D341Med (cell line): ENCODE measurements at places on chromosomes 4 and X.
A peak's percentile ranks its signal among the peaks of the same experiment; 100 is the strongest.

DNA sequence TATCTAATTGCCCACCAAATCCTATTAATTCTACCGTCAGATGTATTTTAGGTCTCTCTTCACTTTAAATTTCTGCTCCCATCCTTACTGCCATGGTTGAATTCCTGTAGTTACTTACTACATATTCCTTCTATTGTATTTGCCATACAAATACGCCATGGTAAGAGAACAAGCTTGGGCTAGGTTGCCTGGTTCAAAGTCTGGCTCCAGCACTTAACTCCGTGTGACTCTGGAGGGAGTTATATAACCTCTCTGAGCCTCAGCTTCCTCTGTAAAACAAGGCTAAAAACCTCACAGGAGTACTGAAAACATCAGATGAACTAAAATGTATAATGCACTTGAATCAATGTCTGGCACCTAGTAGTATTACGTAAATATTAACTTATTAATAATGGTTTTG, 260.3 kb upstream of the RPS6KA3 start:
- DNase-seq: no peak

DNA sequence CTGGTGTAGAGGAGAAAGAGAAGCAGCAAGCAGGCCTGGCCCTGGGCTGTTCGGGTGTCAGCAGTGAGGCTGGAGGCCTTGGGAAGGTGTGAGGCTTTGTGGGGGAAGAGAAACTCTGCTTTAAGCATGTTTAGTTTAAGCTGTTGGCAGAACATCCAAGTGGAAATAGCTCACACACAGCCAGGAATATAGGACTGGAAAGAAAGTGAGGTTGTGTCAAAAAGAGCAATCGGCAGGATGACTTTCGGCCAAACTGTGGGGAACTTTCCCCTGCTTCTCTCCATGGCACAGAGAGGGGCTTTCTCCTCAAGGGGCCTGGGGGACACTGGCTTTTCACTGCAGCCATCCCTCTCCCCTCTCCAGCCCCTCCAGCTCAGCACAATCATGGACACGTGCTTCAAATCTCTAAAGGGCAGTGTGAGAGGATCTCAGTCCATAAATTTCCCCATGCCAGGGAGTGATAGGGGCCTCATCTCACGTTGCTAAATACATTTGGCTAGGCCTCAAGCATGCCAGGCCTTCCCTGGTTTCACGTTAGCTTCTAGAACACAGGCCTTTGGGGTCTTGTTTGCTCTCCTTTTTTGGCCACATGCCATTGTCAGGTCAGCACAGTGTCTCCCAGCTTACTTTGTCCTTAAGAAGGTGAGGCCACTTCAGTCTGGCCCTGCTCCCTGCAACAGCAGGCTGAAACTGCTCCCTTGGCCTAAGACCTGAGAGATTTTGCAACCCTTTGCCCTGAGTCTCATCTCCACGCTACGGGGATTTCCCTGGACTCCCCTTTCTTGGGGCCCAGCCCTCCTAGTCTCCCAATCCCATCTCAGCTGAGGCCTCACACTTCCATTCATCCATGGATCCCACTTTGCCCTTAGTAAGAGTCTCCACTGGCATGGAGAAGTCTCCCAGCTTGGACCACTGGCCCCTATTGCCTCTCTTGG, 8.3 kb upstream of the CITED1 start:
- DNase-seq: no peak

- no peak for DNase-seq
These were observed 19.2 kb upstream of the ADRA2C start for GRCh38 chr4:3746701-3747580.

- no peak for DNase-seq
These were observed 1293.4 kb downstream of the ARAP2 start for GRCh38 chr4:34950926-34951325.

GRCh38 chr4:18847249-18847890, 825.8 kb upstream of the LCORL start:
- DNase-seq: no peak

DNA sequence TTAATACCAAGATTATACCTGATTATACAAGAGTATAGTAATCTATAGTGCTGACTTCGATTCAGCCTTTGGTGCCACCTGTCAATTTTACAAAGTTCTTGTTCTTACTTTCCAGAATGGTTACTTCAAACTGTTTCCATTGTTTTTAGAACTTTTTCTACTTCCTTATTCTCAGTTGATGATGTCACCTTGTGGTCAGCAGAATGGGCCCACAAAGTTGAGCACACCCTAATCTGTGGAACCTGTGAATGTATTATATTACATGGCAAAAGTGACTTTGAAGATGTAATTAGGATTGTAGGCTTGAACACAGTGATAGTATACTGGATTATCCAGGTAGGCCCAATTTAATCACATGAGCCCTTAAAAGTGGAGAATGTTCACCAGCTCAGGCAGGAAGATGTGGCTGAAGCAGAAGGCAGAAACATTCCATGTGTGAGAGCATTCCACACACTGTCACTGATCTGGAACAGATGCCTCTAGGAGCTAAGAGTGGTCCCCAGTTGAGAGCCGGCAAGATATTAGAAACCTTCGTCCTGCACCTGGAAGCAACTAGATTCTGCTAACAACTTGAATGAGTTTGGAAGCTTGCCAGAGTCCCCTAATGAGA, 6.3 kb upstream of the SGMS2 start:
- no peak for DNase-seq

DNA sequence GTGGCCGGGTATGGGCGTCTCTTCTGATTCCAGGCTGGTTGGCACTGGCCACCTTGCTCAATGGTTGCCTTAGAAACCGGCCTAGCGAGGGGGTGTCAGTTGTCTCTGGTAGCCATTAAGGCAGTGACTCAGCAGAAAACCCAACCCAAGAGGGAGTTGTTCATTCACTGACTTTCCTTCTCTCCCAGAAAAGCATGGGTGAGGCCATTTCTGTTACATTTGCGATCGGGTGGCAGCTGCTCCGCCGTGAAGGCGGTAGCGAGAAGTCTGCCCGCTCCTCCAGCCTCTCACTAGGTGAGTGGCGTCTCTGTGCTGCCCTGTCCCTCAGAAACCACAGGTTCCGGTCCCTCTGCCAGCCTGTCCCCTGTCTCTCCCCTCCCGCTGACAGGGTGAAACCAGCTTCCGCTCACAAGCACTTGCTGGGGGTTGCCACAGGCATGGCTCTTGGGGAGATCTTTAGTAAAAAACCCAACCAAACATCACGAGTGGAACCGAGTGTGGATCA, 17.4 kb downstream of the IRAK1 start:
- no peak for DNase-seq

- no peak for DNase-seq
These were observed 52.8 kb downstream of the PRDM5 start for GRCh38 chr4:120869613-120870278.

DNA sequence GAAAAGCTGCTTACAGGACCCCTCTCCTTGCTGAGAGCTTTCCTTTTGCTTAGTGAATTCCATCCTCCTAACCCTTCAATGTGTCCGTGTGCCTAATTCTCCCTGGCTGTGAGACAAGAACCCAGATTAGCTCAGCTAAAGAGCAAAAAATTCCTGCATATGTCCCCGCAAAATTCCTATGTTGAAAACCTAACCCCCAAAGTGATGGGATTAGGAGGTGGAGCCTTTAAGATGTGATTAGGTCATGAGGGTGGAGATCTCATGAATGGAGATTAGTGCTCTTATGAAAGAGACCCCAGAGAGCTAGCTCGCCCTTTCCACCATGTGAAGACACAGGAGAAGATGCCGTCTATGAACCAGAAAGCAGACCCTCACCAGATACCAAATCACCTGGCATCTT, 503.0 kb upstream of the DIAPH2 start:
- no peak for DNase-seq

DNA sequence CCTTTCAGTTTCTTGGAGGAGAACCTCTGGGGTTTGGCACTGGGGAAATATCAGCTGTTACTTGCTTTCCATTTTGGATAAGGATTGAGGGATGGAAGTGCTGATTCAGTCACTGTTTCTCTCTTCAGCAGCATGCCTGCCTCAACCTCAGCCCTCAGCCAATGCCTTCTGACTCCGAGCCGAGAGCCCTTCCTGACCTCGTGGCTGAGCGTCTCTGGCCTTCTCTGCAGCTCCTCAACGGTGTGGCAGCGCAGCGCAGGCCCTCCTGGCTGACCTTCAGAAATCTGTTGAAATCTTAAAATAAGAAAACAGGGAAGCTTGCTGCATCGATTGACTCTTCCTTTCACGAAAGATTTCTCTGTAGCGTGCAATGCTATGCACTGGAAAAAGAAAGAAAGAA, 434.3 kb upstream of the FAT1 start:
- DNase-seq: no peak

- no peak for DNase-seq
These were observed 88.9 kb upstream of the RPL34 start for GRCh38 chr4:108531461-108531860.

DNA sequence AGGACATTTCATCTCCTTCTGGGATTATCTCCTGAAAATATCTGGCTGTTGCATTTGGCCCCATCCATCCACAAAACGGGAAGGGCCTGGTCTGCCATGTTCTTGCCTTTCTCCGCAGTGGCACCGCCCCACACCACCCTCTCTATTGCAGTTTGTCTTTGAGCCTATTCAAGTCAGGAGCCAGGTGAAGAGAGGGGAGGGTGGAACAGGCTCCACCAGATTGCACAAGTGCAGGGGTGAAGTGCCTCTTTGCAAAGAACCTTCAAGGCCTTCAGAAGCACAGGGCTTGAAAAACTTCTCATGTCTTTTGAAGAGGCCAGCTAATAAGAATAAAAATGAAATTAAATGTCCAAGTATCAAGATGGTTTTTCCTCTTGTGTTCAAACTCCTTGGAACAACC, 28.7 kb downstream of the RS1 start:
- DNase-seq: no peak

- DNase-seq: no peak
These were observed 86.2 kb downstream of the MAD2L1 start for GRCh38 chr4:119980456-119980855.

GRCh38 chrX:37424000-37424429, 74.9 kb downstream of the PRRG1 start:
- no peak for DNase-seq

- no peak for DNase-seq
These were observed 2.7 kb upstream of the MXD4 start for GRCh38 chr4:2264481-2265041.

DNA sequence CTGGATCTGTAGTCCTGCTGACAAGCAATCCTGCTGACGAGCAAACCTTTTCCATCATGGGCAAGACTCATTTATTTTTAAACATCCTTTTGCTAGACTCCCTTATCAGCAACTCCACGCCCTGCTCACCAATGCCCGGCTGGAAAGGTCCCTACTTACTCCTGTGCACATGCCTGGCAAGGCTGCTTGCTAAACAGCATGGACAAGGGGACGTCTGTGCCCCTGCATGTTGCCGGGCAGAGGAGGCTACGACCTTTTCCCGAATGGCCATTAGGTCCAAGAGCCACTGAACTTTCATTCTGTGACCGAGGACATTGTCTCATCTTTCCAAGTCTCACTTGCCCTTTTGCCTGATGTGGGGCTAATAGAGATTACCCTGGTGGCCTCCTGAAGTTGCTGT, 98.6 kb downstream of the MGST2 start:
- no peak for DNase-seq

- no peak for DNase-seq
These were observed 429.7 kb downstream of the MAPK10 start for GRCh38 chr4:85929961-85930665.

GRCh38 chrX:111047575-111047974, 48.4 kb upstream of the PAK3 start:
- DNase-seq: no peak

DNA sequence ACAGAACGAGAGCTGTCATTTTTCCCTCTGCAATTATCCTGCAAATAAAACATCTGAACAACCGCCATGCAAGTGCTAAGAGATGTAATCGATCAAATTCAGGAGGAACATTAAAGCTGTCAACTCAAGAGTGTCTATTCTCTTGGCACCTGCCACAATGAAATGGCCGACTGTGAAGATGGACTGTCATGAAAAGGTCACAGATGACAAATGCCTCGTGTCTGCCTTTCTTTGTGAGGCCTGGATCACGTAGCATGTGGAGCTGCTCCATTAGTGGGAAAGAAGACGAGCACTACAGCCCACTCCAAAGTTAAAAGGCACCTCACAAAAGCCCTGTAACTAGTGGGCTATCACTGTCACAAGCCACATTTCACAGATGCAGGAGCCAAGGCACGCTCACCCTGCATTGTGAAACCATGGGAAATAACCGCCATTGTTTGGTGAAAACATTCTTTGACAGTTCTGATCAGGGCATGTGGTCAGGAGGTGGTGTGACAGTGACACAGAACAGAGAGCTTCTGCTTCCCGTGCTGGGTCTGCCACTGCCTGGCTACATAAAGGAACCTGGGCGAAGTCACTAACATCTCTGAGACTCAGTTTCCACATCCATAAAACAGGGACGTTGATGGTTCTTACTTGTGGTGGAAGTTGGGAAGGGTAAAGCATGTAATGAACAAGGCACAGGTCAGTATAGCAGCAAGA, 98.9 kb downstream of the EVC2 start:
- no peak for DNase-seq

DNA sequence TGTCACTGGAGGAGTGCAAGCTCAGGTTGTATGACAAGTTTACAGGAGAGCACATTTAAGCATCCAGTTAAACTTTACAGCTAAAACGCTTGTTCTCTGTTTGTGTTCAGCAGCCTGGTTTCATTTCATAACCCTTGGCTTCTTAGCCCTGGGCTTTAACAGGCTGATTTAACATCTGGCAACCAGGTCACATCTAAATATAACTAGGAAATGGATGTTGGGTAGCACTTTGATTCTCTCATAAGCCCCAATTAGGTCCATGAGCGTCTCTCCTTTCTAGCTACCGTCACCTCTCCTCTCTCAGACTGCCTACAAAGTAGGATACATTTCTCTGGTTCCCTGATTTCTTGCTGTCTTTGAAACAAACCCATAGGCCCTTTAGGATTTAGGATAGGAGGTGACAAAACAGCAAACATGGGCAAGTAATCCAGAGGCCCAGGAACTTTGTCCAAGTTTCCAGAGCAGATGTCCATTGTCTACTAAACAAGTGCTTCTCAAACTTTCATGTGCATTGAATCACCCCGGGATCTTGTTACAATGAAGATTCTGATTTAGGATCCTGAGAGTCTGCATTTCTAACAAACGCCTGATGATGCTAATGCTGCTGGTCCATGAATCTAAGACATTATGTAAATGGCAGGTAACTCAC, 22.5 kb downstream of the OTUD6A start:
- no peak for DNase-seq

- peak; percentile 36 for DNase-seq
These were observed 694 bp downstream of the OCRL start for GRCh38 chrX:129540722-129541184.

- DNase-seq: no peak
These were observed 1002.5 kb upstream of the INTU start for GRCh38 chr4:126630230-126630629.

DNA sequence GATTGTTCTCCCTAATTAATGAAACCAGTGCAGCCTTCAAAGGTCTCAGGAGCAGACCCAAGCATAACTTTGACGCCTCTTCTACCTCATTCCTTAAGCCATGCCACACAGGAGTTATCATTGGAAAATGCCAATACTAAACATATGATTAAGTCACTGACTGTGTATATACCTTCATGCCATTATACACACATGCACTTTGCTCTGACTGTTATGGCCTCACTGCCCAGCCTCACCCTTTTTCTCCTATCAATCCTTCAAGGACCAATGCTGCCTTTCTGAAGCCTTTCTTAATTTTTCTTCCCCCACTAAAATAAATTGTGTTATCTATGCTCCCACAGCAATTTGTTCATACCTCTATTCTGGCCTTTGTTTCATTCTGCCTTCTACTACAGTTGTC, 725.6 kb downstream of the RPA4 start:
- no peak for DNase-seq

- DNase-seq: peak; percentile 23
These were observed 105.4 kb downstream of the POLA1 start for GRCh38 chrX:24799078-24799477.
